ACHN (cell line): ENCODE measurements at places on chromosomes 1 and 21.

DNA sequence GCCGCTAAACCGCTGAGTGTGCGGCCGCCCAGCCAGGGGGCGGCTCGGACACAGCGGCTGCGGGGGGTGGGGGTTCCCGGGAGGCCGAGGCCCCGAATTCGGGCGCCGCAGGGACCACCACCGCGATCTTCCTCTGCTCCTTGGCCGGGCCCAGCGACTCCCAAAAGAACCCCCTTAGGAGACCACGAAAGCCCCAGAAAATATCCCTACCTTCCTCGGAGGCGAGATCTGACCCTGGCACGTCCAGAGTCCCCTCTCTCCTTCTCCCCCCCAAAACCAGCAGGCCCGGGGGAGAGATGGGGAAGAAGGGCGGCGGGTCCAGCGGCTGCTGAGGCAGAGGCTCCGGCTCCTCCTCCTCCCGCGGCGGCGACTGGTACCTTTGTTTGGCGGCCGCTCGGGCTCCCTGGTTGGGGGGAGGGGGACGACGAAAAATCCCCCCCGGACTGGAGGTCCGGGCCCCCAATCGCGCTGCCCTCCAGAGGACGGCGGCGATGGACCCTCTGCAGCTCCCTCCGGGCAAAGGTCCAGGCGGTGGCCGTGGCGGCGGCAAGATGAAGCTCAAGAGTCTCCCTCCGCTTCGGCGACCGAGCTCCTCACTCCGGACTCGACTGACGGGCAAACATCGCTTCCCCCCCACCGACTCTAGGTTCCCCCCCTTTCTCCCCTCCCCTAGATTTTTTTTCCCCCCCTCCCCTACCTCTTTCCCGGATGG lies at the start of gene ARID4B:
Gene ARID4B (minus strand): TSS at position 621 of the 712 bp plus-strand sequence. CDS start 1,260 bp downstream, outside the sequence.
- no peak for DNase-seq

- peak; percentile 99 for DNase-seq
These were observed 114.2 kb upstream of the IPO9 start for GRCh38 chr1:201714542-201715329.

GRCh38 chr1:216388558-216388957 lies 34.7 kb downstream of the USH2A start:
- DNase-seq: no peak

DNA sequence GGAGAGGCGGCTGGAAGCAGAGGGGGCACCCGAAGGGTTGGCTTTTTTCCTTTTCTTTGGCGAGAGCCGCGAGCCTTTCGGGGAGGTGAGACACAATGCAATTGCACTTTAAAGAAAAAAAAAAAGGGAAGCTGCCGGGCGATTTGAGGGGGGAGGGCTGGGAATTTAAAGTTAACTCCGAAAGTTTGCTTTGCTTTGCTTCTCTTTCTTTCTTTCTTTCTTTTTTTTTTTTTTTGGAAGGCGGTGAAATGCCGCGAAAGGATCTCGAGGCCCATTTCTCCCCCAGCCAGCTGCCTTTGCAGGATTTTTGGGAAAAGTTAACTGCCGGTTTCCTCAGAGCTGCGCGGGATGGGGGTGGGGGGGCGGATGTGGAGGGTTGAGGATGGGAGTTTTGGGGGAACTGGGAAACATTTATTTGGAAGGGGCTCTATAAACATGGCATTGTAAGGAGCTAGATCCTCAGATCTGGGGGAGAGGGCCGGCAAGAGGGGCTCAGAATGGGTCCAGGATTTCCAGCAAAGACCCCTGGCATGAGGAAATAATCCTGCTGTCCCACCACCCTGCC lies 997 bp downstream of the ZNF362 start:
- DNase-seq: no peak

DNA sequence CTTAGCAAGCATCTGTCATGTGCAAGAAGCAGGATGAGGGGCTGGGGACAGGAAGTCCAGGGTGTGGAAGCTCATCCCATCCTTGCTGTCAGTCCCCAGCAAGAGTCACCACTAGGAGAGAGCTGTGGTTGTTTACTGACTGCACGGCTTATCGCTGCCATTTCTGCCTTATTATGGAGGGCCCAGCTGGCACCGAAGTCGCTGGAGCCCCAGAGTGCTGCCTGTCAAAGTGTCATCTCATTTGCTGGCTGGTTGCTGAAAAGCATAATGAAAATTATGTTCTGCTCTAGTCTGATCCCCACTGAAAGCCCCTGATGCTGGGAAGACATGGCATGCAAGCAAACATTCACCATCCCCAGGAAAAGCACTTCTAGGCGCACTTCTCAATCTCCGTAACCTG lies 642.7 kb downstream of the NPHP4 start:
- no peak for DNase-seq

GRCh38 chr21:34782506-34783360 lies 113.9 kb downstream of the CLIC6 start:
- no peak for DNase-seq

- no peak for DNase-seq
These were observed 13.0 kb upstream of the SLC35A3 start for GRCh38 chr1:99956755-99957154.

DNA sequence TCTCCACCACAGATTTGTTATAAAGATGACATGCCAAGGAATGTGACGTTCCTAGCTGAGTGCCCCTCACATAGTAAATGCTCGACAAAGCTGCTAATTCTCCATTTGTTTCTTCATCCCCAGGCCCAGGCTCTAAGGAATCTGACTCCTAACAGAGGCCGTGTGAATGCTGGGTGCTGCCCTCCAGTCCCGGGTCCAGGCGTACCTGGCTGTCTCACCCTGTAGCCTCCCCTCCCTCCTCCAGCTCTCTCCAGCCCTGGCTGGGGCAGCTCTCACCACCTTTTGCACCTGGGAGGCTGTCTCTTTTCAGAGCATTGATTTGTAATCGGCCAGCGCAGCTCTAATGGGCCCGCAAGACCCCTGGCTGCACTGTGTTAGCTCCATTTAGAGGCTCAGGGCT lies 11.2 kb upstream of the KLHDC7A start:
- no peak for DNase-seq

DNA sequence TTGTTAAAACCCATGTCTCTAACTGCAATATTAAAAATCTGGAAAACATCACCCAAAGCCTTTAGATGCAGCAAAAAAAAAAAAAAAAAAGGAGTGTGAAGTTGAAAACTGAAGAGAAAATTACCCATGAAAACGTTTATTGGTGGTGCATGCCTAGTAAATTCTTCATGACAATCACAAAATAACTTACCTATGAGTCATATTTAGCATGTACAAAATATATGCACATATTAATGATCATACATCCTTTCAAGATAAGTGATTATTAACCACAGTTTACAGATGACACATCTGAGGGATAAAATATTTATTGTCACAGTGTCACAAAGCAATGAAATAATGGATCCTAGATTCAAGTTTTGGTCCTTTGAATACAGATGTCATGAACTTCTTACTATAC lies 505.2 kb upstream of the NR5A2 start:
- DNase-seq: peak; percentile 18

- DNase-seq: peak; percentile 11
These were observed 89.5 kb upstream of the ARTN start for GRCh38 chr1:43844114-43844513.

GRCh38 chr1:7808253-7808844 lies 24.3 kb downstream of the PER3 start:
- peak; percentile 40 for DNase-seq

DNA sequence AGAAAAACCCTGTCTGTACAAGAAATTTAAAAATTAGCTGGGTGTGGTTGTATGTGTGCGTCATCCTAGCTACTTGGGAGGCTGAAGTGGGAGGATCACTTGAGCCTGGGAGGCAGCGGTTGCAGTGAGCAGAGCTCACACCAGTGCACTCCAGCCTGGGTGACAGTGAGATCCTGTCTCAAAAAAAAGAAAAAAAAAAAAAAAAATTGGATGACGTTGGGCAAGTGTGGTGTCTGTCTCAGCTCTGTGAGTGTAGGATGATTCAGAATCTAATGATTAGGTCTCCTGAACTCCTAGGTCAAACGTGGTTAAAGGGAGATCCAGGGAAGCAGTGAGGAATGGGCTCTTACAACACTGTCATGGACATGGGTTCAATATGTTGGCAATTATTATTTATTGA lies 435.9 kb downstream of the KIF26B start:
- DNase-seq: peak; percentile 21

GRCh38 chr1:112021263-112021662 lies 31.8 kb upstream of the KCND3 start:
- no peak for DNase-seq

DNA sequence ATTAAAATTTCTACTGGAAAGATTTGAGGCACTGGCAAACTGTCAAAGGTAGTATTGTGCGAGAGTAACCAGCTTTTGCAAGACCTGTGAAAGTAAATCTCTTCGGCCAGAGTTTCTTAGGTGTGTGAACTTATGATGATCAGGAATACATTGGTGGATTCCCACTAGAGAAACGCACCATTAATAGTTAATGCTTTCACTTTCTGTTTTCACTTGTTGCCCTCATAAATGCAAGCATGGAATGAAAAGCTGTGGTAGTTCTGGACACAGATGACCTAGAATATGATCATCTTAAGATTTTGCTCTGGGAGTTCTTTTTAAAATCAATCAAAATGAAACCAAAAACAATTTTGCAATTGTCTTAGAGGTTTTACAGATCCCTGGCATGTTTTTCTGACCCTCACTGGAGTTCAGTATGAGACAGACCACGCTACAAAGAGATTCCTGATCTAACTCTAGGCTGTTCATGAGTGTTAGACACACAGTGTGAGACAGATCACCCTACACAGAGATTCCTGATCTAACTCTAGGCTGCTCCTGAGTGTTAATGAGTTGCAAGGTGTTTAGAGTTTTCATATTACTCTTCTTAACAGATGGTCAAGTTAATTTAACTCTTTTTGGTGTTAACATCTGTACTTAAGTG lies 98.8 kb downstream of the SDCCAG8 start:
- peak; percentile 63 for DNase-seq

- DNase-seq: peak; percentile 63
These were observed 265.9 kb upstream of the C1orf105 start for GRCh38 chr1:172154551-172154950.

GRCh38 chr1:113675302-113675701 lies 84.0 kb downstream of the PHTF1 start:
- DNase-seq: no peak

GRCh38 chr1:164953815-164954214 lies 394.8 kb downstream of the PBX1 start:
- no peak for DNase-seq

DNA sequence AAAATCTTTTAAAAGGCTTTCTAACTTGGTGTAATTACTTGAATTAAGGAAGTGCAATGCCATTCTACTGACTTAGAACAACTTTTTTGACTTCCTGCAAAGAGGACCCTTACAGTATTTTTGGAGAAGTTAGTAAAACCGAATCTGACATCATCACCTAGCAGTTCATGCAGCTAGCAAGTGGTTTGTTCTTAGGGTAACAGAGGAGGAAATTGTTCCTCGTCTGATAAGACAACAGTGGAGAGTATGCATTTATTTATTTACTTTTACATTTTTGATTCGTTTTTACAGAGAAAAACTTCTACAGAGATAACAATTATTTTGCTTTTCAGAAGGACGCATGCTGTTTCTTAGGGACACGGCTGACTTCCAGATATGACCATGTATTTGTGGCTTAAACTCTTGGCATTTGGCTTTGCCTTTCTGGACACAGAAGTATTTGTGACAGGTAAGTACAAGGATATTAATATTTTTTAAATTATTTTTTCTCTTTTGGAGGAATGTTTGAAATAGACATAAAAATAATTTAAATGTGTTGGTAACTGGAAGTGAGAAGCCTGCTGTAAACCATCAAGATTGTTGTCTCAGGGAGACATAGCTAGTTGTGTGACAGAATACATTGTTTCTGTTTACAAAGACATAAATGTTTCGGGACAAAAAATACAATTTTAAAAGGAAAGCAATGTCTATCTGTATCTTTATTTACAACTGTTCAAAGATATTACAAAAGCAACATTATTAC lies at the start of gene PTPRC:
Gene PTPRC (plus strand): TSS at position 147 of the 742 bp plus-strand sequence. CDS start 229 bp downstream, at position 376.
- DNase-seq: no peak

DNA sequence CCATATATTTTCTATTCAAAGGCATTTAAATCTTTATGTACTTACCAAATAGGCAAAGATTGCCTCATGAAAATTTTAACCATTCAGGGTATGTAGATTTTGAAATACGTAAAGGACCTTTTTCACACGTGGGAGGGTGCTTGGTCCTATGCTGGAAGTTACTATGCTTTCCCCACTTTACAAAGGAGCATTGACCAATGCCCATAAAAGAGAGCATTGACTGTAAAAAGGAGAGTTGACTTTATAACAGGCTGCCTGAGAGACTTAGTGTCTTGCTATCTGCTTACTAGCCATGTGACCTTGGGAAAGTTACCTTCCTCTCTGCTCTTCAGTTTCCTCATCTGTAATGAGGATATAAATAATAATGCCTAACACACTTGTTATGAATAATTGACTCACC lies 346.5 kb downstream of the USH2A start:
- no peak for DNase-seq

GRCh38 chr1:11731691-11732283 lies 4.1 kb upstream of the AGTRAP start:
- no peak for DNase-seq

DNA sequence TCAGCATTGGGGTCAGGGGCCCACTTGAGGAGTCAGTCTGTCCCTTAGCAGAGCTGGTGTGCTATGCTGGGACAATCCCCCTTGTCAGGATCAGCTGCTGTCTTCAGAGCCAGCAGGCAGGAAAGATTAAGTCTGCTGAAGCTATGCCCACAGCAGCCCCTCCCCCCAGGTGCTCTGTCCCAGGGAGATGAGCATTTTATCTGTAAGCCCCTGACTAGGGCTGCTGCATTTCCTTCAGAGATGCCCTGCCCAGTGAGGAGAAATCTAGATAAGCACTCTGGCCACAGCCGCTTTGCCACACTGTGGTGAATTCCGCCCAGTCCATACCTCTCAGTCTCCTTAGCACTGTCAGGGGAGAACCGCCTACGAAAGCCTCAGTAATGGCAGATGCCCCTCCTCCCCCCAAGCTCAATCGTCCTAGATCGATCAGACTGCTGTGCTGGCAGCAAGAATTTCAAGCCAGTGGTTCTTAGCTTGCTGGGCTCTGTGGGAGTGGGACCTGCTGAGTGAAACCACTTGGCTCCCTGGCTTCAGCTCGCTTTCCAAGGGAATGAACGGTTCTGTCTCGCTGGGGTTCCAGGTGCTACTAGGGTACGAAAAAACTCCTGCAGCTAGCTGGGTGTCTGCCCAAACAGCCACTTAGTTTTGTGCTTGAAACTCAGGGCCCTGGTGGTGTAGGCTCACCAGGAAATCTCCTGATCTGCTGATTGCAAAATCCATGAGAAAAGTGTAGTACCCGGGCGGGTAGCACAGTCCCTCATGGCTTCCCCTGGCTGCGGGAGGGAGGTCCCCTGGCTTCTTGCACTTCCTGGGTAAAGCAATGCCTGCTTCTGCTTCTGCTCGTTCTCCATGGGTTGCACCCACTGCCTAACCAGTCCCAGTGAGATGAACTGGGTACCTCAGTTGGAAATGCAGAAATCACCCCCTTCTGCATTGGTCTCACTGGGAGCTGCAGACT lies 25.1 kb upstream of the TP53BP2 start:
- no peak for DNase-seq
